ENCODE measurements at places on chromosomes 16 and 17. TPM values are rescaled to one million over a fixed set of nuclear protein-coding genes. Genes with fewer than 3 reads are reported as not detected.
A peak's percentile ranks its signal among the peaks of the same experiment; 100 is the strongest.

- peaks cover 7% of the 10 kb centered on the region for H3K27me3 ChIP-seq
- H3K4me1 ChIP-seq = no peaks in the 10 kb centered on the region
- no peak overlapping the region for H3K4me3 ChIP-seq
- no peak for DNase-seq
Measured at GRCh38 chr17:56244268-56244890, 91.1 kb downstream of the ANKFN1 start.

GRCh38 chr17:27805520-27806146, 5.3 kb upstream of the NOS2 start:
- H3K27ac ChIP-seq = peak overlapping the region; percentile 96

DNA sequence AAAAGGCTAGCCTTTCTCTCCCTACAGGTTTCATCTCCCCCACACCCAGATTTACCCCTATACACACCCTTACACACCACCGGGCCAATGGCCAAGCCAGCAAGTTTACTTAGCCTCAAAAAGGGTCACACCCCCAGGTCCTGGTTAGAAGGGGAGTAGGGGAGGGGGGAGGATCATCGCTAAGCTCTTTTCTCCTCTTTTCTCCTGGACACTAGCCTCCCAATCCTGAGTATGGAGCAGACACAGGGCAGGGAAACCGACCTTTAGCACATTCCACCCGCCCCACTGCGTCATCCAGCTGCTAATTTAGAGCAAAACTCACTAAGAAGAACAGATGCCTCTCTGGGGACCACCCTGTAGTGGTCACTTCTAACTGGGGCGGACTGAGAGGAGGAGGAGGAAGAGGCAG, 4.4 kb downstream of the ACLY start:
- no peak for DNase-seq
- H3K27ac ChIP-seq = no peak overlapping the region

GRCh38 chr17:58593123-58593522, 78.7 kb upstream of the MTMR4 start:
- H3K4me1 ChIP-seq = no peaks in the 10 kb centered on the region
- H3K4me3 ChIP-seq = no peak overlapping the region
- no peak for DNase-seq
- no peaks in the 10 kb centered on the region for H3K36me3 ChIP-seq
- H3K27me3 ChIP-seq = no peaks in the 10 kb centered on the region

GRCh38 chr17:72987166-72987565, 105.3 kb downstream of the SLC39A11 start:
- no peak overlapping the region for H3K4me3 ChIP-seq
- no peaks in the 10 kb centered on the region for H3K4me1 ChIP-seq
- DNase-seq = no peak
- no peaks in the 10 kb centered on the region for H3K27me3 ChIP-seq
- H3K36me3 ChIP-seq = no peaks in the 10 kb centered on the region

DNA sequence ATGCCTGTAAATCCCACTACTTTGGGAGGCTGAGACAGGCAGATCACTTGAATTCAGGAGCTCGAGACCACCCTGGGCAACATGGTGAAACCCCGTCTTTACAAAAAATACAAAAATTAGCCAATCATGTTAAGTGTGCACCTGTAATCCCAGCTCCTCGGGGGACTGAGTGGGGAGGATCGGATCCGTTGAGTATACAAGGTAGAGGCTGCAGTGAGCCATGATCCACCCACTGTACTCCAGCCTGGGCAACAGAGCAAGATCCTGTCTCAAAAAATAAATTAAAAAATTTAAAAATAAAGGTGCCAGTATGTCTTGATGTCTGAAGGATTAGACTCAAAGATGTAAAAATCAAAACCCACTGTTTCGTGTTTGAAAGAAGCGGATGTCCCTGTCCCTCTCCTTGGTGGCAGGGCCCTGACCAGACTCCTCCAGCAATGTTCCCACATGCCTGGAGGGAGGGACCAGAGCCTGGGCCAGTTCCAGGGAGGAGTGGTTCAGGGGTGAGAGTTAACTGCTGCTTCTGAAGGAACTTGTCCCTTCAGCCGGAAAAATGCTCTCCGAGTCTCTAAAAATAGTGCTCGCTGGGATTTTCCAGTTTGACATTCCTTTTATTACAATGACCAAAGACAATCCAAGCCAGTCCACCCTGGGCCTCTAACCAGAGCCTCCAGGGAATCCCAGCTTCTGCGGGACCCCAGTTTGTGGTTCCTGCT, 9.4 kb upstream of the CMTM4 start:
- no peak for DNase-seq
- no peak overlapping the region for H3K4me3 ChIP-seq
- peaks cover 2% of the 10 kb centered on the region for H3K4me1 ChIP-seq
- H3K36me3 ChIP-seq = no peaks in the 10 kb centered on the region
- peaks cover 26% of the 10 kb centered on the region for H3K27me3 ChIP-seq

GRCh38 chr17:8803531-8804420, 4.6 kb upstream of the MFSD6L start:
- no peak overlapping the region for H3K27ac ChIP-seq
- no peak overlapping the region for H3K4me3 ChIP-seq
- peaks cover 18% of the 10 kb centered on the region for H3K4me1 ChIP-seq

DNA sequence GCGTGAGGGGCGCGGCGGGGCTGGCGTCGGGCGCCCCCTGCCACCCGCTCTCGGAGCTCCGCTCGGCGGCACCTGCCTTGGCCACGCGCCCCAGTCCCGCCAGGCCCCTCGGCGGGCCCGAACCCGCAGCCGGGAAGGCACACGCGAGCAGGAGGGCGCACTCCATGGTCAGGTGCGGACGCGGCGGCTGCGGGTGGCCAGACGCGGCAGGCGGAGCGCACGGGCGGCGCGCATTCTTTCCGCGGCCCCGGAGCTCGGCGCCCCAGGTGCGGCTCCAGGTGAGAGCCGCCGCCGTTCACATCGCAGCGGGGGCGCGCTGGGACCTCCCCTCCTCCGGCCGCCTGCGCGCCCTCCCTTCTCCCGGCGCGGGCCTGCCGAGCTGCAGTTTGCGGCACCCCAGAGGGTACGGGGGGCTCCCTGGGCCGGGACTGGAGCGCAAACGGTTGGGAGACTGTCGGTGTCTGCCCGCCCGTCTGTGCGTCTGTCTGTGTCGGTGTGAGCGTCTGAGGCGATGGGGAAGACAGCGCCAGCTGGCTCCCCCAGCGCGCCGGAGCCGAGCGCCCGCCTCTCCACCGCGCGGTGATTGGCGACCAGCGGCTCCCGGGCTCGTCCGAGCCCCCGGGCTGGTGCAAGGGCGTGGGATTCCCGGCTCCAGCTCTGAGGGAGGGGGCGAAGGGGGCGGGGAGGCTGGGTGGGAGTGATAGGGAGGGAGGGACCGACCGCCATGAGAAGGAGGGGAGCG, at the start of gene ADAMTS18:
ADAMTS18 (minus strand) TSS at position 505 of the 742 bp plus-strand sequence; CDS start at position 166, 339 bp downstream.
- no peaks in the 10 kb centered on the region for H3K36me3 ChIP-seq
- H3K27ac ChIP-seq = no peak within 1 kb of the TSS
- peaks cover 38% of the 10 kb centered on the region for H3K27me3 ChIP-seq
- H3K4me1 ChIP-seq = no peaks in the 10 kb centered on the region
- no peak for DNase-seq
- no peak within 1 kb of the TSS for H3K4me3 ChIP-seq

The FBF1 gene
- 23.4 TPM for total RNA-seq

The METTL23 gene
- total RNA-seq = 44.7 TPM

All from activated CD8-positive, alpha-beta T cell treated with anti-CD3 and anti-CD28 coated beads, Interleukin-2, amount 10 ng/mL, durations not matched to agents 7 days and 5 days (primary cell).